ENCODE measurements at places on chromosomes 16 and 17.

- DNase-seq, result no peak
These were observed 191.8 kb downstream of the SPECC1 start for GRCh38 chr17:20200865-20201458.

- no peak for DNase-seq
These were observed 63.2 kb upstream of the GSE1 start for GRCh38 chr16:85549766-85550421.

DNA sequence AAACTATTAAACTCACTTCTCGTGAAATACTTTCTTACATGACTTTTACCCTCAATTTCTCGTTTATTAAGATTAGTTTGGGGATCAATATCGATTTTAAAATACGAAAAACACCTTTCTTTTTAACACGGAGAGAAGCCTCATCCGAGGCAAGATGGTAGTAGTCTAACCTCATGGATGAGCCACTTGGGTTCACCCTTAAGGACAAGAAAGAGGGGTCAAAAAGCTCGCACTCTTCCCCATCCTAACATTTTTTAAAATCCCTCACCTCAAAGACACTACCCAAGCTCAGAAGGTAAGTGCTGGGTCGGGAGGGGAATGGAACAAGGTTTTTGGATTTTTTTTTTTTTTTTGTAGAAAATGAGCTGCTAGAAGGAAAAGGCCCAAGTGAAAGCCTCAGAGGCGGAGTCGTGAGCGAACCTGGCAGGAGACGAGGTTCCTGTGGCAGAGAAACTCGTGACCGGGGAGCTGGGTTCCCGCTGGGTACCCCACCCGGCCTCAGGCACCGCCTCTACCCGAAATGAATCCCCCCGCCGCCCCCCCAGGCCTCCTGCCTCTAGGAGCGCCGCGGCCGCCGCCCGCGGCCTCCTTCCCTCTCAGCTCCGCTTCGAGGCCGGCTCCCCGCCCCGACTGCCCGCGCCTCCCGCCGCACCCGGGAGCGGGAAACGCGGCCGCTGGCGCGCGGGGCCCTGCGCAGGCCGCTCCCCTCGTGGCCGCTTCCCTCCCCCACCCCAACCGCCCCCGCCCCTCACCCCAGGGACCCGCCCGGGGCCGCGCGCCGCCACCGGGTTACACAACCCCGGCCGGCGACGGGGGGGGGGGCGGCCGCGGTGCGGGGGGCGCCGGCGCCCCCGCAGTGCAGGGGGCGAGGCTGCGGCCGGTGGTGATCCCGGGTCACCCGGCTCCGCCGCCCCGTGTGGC is 1.6 kb downstream of the NUFIP2 start:
- peak; percentile 53 for DNase-seq

DNA sequence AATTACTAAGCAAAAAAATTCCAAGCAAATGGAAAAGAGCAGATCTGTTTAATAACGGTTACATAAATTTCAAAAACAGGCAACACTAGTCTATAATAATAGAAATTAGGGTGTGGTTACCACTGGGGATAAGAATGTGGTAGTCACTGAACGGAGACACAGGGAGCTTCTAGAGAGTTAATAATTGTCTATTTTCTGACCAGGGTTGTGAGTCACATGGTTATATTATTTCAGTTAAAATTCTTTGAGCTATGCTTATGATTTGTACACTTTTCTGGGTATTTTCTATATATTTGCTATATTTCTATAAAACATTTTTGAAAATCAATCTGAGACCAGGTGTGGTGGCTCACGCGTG is 433.9 kb upstream of the MAF start:
- DNase-seq, result no peak

DNA sequence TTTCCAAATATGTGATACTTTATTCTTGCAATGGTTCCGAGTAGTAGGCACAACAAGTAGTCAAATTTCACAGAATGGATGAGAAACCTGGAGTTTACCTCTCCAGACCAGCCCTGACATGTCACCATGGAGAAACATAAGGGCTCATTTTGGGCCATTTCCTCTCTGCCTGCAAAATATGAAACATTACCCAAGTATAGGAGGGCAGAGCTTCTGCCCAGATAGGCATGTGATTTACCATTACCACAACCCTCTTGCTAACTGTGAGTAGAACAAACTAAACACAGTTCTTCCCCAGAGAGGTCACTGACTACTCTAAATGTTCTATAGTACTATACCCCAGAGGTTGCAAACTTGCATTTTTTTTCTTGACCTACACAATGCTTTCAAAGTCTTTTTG is 15.7 kb upstream of the KPNB1 start:
- no peak for DNase-seq

GRCh38 chr17:20982589-20983358 is 60.0 kb downstream of the USP22 start:
- no peak for DNase-seq

DNA sequence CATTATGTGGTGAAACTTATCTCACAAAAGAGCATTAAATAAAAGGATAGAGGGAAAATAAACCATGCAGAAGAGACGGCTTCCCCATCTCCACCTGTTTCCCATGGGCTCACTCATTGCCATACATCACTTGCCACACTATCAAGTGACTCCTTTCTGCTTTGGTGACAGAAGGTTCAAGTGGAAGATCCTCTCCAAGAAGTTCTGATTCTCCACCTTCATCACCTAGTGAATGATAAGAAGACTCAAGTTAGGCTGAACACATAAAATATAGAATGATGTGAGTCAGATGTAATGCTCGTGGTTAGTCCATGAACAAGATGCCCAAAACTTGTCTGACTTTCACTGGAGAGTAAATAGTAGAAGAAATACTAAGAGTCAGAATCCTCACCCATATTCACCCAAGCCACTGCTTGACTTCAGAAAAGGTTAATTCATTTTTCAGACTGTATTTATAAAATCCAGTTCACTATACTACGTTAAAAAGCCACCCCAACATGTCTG is 100.1 kb upstream of the TOB1 start:
- DNase-seq, result no peak

DNA sequence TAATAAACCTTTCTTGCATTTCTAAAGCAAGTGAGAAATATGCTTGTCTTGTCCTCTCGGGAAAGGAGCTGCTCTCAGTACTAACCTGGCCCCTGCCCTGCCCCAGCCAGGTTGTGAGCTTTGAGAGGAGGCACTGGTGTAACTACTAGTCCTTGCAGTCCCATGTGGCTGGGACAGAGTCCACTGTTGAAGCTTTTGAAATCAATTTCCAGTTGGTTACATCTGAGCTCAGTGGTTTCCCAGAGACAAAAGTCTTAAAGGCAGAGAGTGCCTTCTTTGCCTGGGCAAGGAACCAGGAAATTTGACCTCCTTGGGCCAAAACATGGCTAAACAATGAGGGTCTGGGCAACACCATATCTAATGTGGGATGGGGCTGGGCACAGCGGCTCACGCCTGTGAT is 48.7 kb downstream of the GSG1L start:
- no peak for DNase-seq

DNA sequence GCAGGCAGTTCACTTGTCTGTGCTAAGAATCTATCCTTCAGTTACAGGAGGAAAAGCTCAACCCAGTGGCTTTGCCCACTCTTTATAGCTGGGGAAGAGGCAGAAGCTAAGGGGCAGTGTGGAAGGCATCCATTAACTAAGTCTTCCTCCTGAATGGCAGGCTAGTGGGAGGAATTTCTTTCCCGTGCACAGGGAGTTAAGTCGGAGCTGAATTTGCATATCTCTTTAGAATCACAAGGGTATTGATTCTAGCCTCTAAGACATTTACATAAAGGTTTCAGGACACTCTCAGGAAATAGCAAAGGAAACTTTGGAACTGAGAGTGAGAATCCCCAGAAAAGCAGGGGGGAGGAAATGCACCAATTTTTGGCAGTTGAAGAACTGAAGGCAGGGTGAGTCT is 245.6 kb downstream of the CA10 start:
- no peak for DNase-seq

DNA sequence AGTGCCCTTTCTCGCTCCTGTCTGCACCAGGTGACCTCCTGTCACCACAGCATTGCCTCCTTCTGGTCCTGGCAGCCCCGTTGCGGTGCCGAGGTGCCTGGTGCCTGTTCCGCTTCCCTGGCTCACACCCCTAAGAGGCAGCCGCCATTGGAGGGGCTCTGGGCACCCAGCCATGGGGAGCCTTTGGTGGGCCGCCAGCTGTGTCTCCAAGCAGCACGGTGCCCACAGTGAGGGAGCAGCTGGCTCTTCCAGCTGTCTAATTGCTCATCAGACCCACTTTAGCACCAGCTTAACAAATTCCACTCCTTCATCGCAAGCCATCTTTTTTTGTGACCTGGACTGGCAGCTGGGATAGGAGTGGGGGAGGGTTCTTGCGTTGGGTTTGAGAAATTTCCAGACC is 276.1 kb downstream of the SNX29 start:
- no peak for DNase-seq

- no peak for DNase-seq
These were observed 18.9 kb downstream of the KATNB1 start for GRCh38 chr16:57754354-57755060.

DNA sequence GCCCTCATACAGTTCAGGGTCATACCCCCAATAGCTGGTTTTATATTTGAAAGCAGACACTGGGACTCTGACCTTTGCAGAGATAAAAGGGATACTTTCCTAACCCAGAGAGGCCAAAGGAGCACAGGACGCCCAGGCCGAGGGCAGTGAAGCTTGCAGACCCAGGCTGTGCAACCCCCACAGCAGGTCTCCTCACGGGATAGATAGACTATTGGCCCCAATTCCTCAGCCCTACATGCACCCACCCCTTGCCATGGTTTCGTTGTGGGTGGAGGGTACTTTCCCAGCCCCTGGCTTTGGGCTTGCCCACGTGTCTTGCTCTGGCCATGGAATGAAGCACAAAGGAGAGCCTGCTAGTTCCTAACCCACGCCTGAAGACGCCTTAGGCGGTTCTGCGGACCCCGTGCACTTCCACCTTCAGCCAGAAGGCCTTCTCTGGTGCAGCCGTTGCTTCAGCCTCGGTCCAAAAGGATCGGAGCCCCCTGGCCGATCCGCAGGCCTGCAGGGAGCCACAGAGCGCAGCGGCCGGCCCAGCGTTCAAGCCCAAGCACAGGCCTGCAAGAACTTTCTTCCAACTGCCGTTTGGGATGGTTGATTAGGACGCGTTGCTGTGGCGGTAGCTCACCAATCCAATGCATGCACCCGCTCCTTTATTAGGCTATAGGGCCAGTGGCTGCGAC is 9.8 kb upstream of the BRCA1 start:
- DNase-seq, result no peak

GRCh38 chr17:59848778-59849177 is 44.0 kb downstream of the TUBD1 start:
- DNase-seq, result no peak

DNA sequence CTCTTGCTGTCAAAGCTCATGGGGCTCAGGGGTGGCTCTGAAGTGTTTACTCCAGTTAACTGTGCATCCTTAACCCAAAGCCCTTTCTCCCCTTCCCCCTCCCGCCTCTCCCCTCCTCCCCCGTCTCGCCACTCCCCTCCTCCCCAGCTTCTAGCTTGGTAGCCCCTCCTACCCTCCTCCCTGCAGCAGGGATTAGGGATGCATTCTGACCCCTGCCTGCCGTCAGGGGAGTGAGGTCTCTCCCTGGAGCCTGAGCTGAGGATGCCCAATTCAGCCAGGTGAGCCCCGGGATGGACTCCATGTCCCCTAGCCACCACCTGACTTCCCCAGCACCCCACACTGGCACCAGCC is 1.6 kb downstream of the HS3ST6 start:
- DNase-seq, result no peak

GRCh38 chr17:77441130-77441920 is 300.6 kb downstream of the SEC14L1 start:
- DNase-seq, result no peak

DNA sequence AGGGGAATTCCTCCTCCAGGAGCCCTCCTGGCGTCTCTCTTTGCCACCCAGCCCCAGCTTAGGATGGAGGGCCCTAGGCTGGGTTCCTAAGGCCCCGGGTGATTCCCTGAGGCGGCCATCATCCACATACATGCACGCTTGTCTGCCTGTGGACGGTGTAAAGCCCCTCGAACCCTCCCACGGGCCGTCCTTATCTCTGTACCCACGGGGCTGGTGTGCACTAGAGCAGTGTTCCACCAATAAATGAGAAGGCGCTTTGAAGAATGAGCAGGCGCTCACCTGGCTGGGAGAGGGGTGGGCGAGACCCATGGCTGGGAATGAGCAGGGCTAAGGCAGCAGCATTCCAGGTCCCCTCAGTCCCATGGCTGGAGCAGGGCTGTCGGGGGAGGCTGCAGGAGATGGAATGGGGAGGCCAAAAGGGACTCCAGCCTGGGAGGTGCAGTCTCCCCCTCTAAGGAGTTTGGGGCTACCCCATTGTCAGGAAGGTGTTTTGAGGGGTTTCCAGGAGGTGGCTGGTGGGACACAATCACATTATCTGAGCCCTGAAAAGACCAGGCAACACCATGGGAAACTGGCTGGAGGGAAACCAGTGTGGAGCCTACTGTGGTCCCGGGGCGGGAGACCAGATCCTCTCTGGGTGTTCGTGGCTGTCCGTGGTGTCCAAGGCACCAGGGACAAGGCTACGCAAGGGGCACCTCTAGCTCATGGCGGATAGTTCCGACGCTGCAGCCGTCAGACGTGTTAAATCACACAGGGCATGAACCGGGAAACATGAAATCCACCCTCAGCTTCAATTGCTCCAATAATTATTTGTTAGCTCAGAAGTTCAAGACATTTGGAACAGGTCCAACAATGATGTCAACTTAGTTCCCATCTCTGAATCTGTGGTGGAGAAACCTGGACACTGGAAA is 87.5 kb upstream of the DNAH17 start:
- peak; percentile 93 for DNase-seq

- peak; percentile 44 for DNase-seq
These were observed 1.2 kb downstream of the TRIM65 start for GRCh38 chr17:75895370-75896155.

DNA sequence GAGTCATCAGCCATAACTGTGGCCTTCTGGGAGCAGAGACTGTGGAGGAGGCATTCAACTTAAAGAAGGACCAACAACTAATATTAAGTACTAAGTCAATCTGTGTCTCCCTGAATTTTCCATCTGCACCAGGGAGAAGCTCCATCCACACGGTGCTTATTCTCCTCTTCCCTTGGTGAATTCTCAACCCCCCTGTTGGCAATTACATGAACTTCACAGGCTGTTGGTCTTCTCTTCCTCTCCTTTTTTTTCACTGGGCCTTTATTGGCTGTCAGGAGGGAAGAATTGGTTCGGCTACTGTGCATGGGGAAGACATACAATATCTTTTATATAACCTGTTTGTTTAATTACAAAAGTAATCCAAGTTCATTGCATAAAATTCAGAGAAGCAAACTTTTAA is 152.8 kb upstream of the IRX6 start:
- DNase-seq, result no peak

GRCh38 chr17:42387661-42388380 is 421 bp downstream of the STAT3 start:
- peak; percentile 40 for DNase-seq

GRCh38 chr16:49789616-49790015 is 66.3 kb downstream of the ZNF423 start:
- no peak for DNase-seq

GRCh38 chr16:2671741-2672140 is 10.6 kb upstream of the KCTD5 start:
- no peak for DNase-seq

- DNase-seq, result no peak
These were observed 25.6 kb upstream of the CRISPLD2 start for GRCh38 chr16:84794186-84794585.

GRCh38 chr16:77905374-77905920 is 116.9 kb upstream of the CLEC3A start:
- no peak for DNase-seq

- no peak for DNase-seq
These were observed 157.9 kb downstream of the TOX3 start for GRCh38 chr16:52389045-52389444.

Measured in lung microvascular endothelial cell (primary cell).